AG20443 (cell line): ENCODE measurements at places on chromosomes 16 and 17.

GRCh38 chr16:22198547-22199293, 7.4 kb upstream of the EEF2K start:
- no peak for DNase-seq

DNA sequence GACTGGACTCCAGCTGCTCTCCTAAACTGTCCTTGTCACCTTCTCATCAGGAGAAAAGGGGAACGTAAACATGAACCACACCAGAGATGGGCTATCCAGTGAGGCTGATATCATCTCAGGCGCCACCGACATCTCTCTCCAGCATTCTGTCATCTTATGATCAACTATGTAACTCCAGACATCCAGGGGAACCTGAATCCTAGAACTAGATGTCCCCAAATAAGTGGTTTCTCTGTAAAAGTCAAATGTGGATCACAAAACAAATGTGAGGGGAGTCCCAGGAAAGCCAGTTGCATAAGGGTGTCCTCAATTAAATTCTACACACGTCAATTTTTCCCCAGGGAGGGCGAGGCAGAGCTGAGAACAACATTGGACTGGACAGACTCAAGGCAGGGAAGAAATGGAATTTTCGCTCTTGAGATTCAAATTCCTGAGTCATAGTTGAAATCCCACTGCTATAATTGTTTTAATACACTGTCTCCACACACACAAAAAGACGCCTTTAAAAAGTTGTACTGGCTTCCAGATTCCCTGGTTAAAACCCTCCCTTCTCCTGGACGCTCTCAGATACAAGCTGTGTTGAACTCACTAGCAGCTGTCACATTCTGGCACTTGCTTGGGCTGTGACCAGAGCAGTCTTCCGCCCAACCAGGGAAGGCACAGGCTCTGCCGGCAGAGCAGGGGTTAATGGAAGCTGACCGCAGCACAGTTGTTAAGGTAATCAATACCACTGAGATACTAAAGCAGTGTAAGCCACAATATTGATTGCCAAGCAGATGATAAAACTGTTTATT, 62.6 kb downstream of the ZFHX3 start:
- peak; percentile 78 for DNase-seq

GRCh38 chr16:79132701-79133100, 467.8 kb downstream of the MAF start:
- no peak for DNase-seq

DNA sequence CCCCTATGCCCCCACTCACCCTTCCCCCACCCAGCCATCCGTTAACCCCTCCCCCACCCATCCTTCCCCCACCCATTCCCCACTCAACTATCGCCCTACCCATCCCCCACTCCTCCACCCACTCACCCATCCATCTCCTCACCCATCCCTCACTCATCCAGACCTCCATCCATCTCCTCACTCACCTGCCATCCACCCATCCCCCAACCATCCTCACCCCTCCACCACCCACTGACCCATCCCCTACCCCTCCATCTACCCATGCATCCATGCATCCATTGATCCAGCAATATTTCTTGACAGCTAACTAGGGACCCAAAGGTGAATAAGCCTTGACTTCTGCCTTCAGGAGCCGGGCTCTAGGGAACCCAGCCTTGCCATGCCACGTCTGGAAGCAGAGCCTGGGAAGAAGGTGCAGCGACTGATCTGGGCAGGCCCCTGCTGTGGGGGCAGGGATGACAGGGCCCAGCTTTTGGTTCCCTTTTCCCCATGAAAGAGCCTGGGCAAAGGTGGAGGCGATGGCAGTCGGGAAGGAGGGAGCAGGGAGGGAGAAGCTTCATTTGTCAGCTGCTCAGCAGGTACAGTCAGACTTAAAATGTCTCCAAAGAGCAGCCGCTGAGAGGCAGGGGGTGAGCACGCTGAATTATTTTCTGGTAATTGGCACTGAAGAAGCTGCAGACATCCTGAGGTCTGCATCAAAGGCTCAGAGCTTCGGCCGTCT, 23.1 kb upstream of the DOC2B start:
- no peak for DNase-seq

DNA sequence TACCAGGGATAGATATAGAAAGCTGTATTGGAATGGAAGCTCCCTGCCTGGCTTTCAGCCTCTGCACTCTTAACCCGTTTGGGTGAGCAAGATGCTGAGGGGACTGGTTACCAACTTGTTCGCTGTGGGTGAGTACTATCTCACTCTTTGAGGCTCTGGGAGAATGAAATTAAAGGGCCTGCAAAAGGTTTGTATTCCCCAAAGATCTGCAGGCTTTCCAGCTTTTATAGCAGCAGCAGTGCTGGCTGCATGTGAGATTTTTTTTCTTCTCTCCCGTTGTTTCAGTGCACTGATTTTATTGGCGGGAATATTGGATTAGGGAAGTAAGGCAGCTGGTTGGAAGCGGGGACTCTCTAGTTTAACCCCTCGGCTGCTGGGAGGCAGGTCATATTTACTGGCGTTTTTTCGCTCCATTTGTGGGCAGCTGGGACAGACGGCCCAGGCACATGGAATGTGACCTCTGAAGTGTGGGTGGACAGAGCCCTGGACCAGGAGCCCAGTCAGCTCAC, 30.9 kb downstream of the C17orf75 start:
- DNase-seq: no peak

DNA sequence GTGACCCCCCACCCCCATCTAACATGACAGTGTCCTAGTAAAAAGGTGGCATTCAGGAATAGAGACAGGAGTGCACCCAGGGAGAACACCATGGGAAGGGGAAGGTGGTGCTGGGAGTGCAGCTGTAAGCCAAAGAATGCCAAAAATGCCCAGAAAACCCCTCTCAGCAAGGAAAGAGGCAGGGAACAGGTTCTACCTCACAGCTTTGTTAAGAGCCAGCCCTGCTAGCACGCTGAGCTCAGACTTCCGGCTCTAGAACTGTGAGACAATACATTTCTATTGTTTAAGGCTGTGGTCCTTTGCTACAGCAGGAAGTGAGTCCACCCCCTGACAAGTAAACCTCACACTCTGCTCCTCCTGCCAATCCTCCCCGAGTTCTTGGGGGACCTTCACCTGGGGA, 302.4 kb upstream of the N4BP1 start:
- no peak for DNase-seq

- DNase-seq: no peak
Measured at GRCh38 chr17:72759301-72759700, 333.2 kb downstream of the SLC39A11 start.

- DNase-seq: no peak
Measured at GRCh38 chr17:77314601-77315000, 173.8 kb downstream of the SEC14L1 start.

DNA sequence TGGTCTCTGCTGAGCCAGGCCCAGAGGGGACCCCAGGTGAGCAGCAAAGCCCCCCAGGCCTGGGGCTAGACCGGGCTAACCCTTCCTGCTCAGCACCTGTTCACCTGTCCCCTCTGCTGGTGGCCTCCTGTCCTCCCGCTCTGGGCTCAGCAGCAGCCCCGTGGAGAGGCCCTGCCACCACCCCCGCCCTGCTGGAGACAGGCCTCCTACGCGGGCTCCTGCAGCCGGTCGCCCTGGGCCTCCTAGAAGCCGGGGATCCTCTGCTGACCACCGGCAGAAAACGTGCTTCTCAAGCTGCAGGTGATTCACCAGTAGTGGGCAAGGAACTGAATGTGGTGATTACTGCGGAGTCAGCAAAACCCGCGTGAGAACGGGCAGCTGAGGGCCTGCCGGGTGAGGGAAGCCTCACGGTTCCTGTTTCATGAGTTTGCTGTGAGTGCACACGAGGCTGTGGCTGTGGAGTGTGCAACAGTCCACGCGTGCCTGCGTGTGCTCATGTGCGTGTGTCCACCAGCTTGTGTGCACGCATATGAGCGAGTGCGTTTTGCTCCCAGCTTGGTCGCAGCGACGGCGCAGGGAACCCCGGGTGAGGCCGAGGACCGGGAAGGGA, 792 bp downstream of the SECTM1 start:
- DNase-seq: peak; percentile 66

- no peak for DNase-seq
Measured at GRCh38 chr16:87327798-87328495, 10.8 kb upstream of the C16orf95 start.

DNA sequence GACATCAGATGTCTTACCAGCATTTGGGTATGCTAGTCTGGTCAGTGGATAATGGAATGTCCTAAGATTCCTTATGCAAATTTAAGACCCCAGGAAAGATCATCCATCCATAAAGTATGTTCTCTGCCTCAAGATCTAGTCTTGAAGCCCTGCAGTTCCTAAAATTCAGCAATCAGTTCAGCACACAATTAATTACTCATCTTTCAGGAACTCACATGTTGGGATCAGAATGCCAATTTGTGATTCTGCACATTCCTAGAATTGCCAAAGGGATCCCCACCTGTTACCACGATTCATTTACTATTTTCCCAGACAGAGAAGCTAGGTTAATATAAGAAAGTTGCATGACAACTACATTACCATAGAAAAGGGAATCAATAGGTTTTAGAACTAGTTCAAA, 3.2 kb downstream of the OR2C1 start:
- no peak for DNase-seq

DNA sequence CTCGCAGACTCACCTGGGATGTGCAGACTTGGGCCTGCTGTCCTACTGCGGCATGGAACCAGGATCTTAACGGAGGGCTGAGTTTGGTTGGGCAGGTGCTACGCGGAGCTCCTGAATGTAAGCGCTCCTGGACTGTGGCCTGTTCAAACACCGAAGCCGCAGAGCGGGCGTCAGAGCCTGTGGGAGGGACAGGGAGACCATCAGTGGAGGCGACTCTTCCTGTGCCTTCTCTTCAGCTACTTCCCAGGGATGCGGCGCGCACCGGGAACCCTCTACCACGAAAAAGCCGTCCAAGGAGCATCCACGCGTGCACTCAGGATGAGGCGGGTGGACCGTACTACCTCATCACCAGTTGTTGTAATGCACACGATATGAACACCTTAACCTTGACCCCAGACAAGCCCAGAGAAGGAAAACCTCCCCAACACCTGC, 2.0 kb downstream of the USP36 start:
- no peak for DNase-seq

DNA sequence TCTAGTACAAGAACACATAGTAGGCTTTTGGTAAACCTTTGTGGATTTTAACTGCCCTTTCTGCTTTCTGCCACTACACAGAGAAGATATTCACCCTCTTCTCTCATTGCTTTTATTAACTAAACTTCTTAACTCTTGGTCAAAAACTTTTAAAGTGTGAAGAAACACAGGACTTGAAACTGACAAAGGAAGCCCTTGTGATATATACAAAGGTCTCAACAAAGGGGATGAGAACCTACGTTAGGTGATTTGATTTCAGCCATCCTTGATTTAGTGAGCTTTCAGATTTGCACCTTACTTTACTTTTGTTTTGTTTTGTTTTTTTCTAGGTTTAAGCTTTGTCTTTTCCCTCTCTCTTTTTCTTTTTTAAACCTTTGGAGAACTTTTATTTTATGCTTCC, 66.9 kb downstream of the TBX4 start:
- no peak for DNase-seq

DNA sequence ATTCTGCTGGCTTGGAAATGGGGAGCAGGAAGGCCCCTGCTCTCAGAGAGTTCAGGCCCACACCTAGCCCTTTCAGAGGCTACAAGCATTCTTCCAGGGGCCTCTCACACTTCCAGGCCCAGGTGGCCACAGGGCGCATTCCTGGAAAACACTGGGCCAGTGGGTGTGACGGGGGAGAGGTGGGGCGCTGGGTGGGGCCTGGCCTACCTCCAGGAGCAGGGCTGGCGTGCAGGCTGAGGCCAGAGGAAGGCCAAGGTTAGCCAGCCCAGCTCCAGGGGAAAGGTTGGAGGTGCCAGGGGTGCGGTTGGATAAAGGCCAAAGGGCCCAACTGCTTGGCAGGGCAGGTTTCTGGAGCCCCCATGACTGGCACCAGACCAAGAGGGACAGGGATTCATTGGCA, 198.2 kb downstream of the MAF start:
- no peak for DNase-seq

DNA sequence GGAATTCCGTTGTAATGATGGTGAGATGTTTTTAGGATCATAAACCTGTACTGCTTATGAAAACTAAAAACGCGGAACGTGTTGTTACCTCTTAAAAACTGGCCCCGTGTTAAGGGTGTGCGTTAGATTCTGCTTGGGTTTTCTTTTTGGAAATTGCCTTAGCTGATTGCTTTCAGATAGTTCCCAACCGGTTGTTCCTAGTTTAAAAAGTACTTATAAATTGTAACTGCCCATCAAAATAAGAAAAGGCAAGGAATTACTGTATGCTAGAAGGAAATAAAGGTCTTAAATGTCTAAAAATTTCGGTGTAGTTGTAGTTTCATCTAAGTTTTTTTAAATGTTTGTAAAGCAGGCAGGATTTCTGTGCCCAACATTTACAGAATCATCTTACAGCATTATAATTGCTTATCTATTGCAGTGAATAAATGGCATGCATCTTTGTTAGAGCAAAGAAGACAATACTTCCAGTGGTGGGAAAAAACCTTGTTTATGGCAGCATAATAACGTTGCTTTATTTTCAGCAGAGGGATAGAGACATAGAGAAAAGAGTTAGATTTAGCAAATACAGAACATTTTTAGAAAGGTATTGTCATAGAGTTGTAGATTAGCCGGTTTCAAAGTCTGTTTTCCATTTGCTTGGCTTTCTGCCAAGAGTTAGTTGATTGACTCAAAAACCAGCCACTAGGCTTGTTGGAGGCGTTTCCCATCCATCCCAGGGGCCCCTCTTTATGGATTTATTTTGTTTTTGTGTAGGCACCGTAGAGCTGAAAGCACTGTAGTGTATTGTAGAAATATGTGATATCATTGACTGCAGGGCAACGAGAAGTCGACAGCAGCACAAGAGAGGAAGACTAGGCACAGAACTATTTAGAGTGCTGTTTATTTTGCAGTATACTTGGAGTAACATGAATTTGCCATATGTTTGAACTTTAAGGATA, 1.7 kb downstream of the PPM1D start:
- peak; percentile 57 for DNase-seq

DNA sequence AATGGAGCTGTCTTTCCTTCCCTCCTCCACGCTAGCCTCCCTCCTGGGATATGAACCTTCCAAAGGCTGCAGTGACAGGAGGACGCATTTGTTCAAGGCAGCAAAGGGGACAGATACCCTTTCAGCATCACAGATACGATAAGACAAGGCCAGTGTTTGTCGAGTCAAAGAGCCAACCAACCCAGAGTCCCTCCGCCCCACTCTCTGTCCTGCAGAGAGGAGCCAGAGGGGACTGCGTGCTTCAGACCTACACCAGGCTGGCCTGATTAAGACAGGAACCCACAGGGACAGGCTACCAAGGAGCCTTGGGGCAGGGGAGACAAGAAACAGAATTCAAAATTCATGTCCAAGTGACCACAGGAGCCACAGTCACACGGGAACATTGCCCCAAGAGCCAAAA, 72.6 kb upstream of the CDH5 start:
- DNase-seq: no peak

DNA sequence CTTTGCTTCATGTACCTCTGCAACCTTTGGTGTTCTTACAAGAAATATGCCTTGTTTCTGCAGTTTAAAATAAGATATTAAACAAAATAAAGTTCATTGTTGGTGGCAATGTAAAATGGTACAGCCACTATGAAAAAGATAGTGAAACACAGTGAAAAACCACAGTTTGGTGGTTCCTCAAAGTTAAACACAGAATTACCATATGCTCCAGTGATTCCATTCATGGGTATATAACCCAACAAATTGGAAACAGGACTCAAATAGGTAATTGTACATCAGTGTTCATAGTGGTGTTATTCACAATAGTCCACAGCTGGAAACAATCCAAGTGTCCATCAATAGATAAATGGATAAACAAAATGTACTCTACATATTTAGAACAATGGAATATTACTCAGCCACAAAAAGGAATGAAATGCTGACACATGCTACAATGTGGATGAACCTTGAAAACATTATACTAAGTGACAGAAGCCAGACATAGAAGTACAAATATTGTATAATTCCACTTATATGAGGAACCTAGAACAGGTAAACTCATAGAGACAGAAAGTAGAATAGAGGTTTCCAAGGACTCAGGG, 49.2 kb downstream of the CUEDC1 start:
- no peak for DNase-seq
